ENCODE measurements at places on chromosomes 4 and X.

- no peaks in the 10 kb centered on the region for H3K27me3 ChIP-seq
- no peaks in the 10 kb centered on the region for H3K36me3 ChIP-seq
- no peaks in the 10 kb centered on the region for H3K4me1 ChIP-seq
- no peak overlapping the region for H3K4me3 ChIP-seq
Measured at GRCh38 chr4:170805352-170805751, 715.6 kb upstream of the AADAT start.

DNA sequence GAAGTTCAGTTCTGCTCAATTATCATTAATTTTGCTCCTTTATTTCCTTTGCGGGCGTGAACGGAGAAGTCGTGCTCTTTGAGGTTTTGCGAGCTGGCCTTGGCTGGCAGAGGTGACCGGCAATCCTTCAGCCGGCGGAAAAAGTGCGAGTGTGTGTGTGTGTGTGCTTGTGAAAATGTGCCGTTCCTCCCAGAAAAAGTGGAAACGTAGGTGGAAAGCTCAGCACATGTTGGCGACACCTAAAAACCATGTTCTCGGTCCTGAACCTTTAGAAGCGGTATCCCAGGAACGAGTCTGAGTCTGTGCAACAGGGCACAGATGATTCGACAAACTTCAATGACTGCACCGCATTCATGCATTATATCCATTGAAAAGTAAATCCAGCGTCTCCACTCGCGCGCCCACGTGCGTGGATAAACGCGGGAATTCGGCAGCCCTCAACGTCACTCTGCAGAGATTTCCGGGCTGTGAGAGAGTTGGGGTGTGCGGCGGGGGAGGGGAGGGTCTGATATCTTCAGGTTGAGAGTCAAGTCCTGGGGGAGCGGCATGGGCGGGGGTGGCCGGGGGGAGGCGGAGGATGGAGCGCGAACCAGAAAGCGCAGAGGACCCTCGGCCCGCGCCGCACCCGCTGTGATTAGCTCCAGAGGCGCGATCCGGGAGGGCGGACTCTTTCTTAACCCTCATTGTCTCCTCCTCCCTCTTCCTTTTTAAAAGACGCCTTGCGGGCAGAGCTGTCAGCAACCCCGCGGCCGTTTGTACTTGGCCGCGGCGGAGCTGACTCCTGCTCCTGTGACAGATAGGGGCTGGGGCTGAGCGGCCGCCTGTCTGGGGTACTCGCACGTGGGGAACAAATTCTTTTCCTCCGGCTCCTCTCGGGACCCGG, at the start of gene SHISA3:
Gene SHISA3 (plus strand): TSS at position 737 of the 883 bp plus-strand sequence. CDS start 569 bp downstream, outside the sequence.
- H3K36me3 ChIP-seq, result no peaks in the 10 kb centered on the region
- DNase-seq, result peak; percentile 39

DNA sequence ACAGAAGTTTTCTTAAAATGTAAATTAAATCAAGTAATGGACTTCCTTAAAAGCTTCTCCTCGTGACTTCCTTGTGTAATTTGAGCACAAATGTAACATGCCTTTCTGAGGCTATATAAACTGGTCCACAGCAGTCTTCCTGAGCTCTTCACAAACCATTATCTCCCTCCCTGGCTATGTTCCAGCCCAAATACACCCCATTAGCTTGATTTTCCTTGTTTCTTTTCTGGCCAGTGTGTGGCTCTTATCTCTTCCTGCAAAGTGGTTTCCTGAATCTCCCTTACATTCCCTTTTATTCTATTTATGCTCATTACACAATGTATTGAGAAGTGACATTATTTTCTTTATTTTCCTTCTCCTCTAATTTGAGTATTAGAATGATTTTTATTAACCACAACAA, 1085.3 kb upstream of the PCDH10 start:
- H3K27me3 ChIP-seq, result no peaks in the 10 kb centered on the region
- no peak overlapping the region for H3K4me3 ChIP-seq
- no peaks in the 10 kb centered on the region for H3K36me3 ChIP-seq
- H3K27ac ChIP-seq, result no peak overlapping the region

DNA sequence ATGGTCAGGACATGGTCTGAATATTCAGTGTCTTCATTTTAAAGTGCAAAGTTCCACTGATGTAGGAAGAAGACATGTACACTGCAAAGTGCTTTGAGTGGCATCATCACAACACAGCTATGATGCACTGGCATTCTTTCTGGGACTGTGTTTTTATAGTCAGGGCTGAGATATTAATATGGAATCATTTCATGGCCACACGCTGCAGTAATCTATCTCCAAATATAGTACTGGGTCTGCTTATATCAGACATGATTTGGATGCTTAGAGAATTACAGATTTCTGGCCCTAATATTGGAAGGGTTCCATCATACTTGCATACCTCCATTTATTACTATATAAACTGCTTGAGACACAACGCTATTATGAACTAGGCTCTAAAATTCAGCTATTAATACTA, 1170.9 kb downstream of the NLGN4X start:
- H3K27ac ChIP-seq, result no peak overlapping the region
- no peaks in the 10 kb centered on the region for H3K4me1 ChIP-seq
- H3K36me3 ChIP-seq, result no peaks in the 10 kb centered on the region
- no peak for DNase-seq

DNA sequence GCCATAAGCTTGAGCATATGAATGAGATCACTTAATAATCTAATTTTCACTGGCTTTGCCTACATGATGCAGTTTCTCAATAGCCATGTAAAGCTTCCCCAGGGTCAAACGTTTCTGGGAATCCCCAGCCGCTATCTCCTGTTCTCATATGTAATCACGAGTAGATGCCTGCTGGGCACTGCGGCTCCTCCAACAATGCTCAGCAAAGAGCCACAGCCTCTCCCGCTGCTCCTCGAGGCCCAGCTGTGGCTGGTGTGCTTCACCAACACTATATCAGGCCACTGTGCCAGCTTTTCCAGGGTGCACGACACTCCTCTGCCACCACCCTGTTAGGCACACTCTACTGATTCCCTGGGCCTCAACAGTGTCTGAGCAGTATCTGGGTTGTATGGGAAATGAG, 78.3 kb upstream of the RASGEF1B start:
- H3K4me3 ChIP-seq, result no peak overlapping the region
- no peak for DNase-seq
- peaks cover 2% of the 10 kb centered on the region for H3K4me1 ChIP-seq
- no peak overlapping the region for H3K27ac ChIP-seq
- no peaks in the 10 kb centered on the region for H3K27me3 ChIP-seq
- H3K36me3 ChIP-seq, result no peaks in the 10 kb centered on the region

DNA sequence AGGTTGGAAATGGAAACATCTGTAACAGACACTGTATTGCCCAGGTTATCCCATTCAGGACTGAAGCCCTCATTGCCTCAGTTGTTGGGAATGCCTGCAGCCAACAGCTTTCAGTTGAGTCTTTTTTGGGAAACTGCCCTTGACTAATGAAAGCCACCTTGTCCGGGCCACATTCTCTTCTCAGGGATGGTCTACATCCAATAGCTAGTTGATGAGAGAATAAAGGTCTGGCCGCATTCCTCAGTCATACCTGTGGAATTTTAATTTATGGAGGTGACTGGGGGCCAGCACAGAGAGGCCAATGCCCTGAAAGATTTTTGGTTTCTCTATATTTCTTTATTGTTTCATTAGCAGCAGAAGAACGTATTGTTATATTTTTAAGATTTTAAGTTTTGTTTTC, 147.6 kb upstream of the MSX1 start:
- no peaks in the 10 kb centered on the region for H3K36me3 ChIP-seq
- no peaks in the 10 kb centered on the region for H3K4me1 ChIP-seq
- H3K4me3 ChIP-seq, result no peak overlapping the region
- DNase-seq, result no peak
- no peak overlapping the region for H3K27ac ChIP-seq

DNA sequence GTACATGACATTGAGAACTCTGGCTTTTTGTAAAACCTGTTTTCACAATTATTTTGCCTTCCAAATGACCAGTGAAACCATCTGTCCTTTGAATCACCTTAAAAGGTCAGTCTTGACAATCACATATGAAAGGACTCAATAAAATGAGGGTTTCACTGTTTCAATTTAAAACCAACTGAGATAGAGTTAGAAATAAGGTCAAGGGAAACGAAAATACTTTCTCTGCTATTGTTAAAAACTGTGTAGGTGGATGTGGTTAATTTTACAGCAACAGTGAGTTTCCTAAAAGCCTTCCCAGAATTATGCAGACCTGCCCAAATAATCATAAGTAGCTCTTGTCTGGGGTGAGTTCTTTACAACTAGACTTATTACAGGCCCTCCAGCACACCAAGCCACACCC, 839.9 kb downstream of the RAB28 start:
- no peaks in the 10 kb centered on the region for H3K4me1 ChIP-seq
- no peaks in the 10 kb centered on the region for H3K36me3 ChIP-seq
- no peak for DNase-seq

DNA sequence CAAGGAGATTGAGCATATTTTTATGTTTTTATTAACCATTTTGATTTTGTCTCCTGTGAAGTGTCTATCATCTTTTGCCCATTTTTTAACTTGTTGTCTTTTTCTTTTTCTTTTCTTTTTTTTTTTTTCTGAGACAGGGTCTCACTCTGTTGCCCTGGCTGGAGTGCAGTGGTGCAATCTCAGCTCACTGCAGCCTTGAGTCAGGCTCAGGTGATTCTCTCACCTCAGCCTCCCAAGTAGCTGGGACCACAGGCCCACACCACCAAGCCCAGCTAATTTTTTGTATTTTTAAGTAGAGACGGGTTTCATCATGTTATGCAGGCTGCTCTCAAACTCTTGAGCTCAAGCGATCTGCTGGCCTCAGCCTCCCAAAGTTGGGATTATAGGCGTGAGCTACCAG, 4.6 kb upstream of the ADD1 start:
- DNase-seq, result no peak
- H3K4me1 ChIP-seq, result peaks cover 11% of the 10 kb centered on the region
- H3K4me3 ChIP-seq, result no peak overlapping the region
- no peak overlapping the region for H3K27ac ChIP-seq
- no peaks in the 10 kb centered on the region for H3K27me3 ChIP-seq
- peaks cover 2% of the 10 kb centered on the region for H3K36me3 ChIP-seq

DNA sequence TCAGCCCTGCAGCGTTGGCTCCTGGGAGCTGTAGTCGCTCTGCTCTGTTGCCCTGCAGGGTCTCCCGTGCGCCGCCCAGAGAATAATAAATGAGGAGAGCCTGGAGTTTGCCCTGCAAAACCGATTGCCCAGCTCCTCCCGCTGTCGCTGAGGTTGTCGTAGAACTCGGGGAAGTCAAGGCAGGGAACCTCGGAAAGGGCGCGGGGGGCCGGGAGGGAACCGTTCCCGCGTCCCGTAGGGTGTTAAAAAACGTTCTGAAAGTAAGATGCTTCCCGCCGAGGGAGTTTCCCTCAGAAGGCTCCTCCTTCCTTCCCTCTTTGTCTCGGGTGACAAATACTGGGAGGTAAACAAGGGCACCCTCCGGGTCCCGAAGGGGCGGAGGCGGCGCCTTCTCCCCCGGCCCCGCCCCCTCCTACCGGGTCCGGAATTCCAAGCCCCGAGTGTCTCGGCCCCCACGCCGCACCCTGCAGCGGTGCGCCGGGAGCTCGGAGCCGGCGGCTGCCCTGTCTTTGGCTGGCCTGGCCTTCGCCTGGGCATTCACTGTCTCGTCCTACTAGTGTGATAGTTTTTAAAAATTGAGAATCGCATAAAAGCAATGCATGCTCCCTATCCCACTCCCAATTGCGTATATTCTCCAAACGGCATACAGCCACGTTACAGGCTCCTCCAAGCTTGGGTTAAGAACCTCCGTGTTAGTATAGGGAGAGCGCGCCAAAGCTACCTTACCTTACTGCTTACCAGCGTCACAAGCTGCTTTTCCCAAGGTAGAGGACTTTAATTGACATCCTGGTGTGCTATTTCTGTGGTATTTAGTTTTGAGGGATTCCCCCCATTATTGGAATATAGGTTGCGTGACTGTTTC, 964 bp upstream of the HMGB2 start:
- no peaks in the 10 kb centered on the region for H3K4me1 ChIP-seq
- DNase-seq, result peak; percentile 92
- peak overlapping the region; percentile 98 for H3K27ac ChIP-seq
- peaks cover 6% of the 10 kb centered on the region for H3K36me3 ChIP-seq
- H3K4me3 ChIP-seq, result peak overlapping the region; percentile 90

GRCh38 chr4:63817196-63817865, 591.9 kb downstream of the TECRL start:
- H3K27me3 ChIP-seq, result no peaks in the 10 kb centered on the region
- H3K27ac ChIP-seq, result no peak overlapping the region
- no peak for DNase-seq
- H3K4me1 ChIP-seq, result no peaks in the 10 kb centered on the region

DNA sequence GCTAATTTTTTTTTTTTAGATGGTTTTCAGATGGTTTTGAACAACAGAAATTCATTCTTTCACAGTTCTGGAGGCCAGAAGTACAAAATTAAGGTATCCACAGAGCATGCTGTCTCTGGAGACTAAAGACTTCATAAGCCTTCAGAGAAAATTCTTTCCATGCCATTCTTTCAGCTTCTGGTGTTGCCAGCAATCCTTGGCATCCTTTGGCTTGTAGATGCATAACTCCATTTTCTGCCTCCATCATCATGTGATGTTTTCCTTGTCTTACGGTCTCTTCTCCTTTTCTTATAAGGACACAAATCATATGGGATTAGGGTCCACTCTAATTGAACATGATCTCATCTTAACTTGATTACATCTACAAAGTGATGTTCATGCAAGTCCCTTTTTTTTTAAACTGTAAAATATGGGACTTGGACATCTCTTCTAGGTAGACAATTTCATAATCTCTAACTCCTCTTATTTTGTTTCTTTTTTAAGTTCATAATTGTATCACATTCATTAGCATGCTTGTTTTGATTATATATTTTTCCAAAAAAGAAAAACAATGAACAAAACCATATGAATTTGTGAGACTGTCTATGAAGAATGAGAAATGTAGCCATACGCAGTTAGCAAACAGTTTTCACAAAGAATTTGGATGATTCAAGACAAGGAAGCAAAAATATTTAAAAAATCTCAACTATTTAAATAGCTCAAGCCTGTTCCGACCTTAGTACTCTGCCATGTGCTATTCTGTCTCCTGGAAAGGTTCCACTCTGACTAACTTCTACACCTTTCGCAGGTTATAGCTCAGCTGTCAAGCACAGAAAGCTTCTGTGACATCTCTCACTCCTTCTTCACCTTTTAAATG, 53.1 kb upstream of the GIMD1 start:
- no peaks in the 10 kb centered on the region for H3K36me3 ChIP-seq
- no peaks in the 10 kb centered on the region for H3K27me3 ChIP-seq
- no peak overlapping the region for H3K27ac ChIP-seq
- DNase-seq, result no peak
- no peak overlapping the region for H3K4me3 ChIP-seq
- H3K4me1 ChIP-seq, result no peaks in the 10 kb centered on the region

- H3K27me3 ChIP-seq, result no peaks in the 10 kb centered on the region
- H3K4me1 ChIP-seq, result peaks cover 7% of the 10 kb centered on the region
- no peak for DNase-seq
- H3K36me3 ChIP-seq, result no peaks in the 10 kb centered on the region
Measured at GRCh38 chrX:15451913-15452312, 41.2 kb downstream of the PIR start.

- H3K27me3 ChIP-seq, result no peaks in the 10 kb centered on the region
- no peak overlapping the region for H3K27ac ChIP-seq
- no peaks in the 10 kb centered on the region for H3K4me1 ChIP-seq
- no peak for DNase-seq
Measured at GRCh38 chr4:53508446-53508845, 82.8 kb downstream of the LNX1 start.
